ENCODE measurements at places on chromosomes 2 and 18.

DNA sequence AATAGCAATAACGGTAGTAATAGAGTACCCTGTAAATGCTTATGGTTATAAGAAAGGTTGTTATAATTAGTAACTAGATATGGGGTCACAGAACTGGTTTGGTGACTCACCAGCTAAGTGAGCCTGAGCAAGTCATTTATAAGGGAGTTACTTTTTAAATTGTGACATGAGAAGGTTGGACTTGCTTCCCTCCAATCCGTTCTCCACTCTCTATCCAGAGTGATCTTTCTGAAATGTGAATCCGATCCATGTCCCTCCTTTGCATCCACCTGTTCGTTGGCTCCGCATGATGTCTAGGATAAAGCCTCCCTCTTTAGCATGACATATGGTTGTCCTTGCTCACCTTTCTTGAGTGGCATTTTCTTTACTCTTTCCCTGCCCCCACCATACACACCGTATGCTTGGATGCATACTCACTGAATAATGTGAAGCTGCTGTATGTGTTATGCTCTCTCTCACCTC is 83.1 kb downstream of the CDC42EP3 start:
- DNase-seq, result no peak

DNA sequence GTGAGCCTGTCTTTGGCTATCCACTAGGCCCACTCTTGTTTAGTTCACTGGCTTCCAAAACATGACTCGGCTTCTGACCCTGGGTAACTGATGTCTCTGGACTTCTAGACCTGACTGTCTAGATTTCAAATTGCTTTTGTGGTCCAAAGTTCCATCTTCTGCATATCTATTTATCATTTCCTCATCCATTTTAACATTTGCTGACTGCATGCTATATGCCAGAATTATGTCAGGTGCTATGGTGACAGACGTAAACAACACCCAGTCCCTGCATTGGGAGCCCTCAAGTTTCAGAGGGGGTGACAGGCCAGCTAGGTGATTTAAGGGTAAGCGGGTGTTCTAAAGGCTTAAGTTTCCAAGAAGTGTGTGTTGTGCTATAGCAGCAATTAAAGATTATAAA is 140.9 kb downstream of the PIEZO2 start:
- no peak for DNase-seq

DNA sequence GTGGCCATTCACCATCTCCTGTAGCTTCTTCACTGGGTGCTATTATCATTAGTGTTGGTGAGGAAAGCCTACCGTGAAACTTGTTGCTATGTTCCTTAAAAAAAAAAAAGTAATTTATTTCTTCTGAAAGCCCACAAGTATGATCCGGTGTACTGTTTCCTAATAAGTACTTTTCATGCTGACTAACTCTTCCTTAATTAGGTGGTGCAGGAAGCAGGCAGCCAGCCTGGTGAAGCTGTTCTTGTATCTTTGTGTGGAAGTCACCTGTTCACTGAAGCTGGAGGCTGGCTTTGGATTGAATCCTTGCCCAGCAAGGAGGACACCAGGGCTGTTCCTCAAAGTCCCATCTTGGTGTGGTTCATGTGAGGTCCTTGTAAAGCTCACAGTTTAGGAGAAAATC is 321.7 kb upstream of the THSD7B start:
- no peak for DNase-seq

- DNase-seq, result peak; percentile 78
These were observed 6.4 kb upstream of the NPAS2 start for GRCh38 chr2:100813527-100813926.

DNA sequence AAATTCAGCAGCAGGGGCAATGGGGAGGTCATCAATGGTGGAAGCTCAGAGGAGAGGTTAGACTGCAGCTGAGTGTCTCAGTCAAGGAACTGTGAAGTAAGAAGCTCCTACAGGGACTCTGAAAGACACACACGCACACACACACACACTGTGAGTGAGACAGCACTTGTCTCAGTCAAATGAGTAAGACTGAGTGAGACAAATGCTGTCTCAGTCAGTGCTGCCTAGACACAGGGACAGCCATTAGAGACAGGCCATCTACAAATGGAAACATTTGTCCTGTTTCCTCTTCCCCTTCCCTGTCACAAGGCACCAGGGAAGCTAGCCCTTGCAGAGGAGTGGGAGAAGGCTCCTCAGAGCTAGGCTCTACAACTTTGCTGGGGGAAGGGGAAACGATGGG is 577.4 kb upstream of the GCFC2 start:
- no peak for DNase-seq

DNA sequence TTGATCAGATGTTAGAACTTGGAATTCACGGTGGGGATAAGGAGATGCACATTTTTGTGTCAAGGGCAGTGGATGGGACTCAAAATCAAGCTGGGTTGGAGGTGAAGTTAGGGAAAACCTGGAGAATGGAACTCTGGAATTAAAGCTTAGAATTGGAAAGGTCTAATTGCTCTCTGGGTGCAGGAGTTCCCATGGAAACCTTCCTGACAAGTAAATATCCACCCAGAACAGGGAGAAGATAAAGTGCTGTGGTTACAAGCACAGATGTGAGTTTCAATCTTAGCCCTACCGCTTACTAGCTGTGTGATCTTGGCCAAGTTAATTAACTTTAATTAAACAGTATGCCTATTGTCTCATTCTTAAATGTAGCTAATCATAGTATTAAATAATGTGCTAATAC is 71.3 kb upstream of the TCF7L1 start:
- no peak for DNase-seq

Data from choroid plexus epithelial cell (primary cell).